ENCODE measurements at places on chromosomes 12 and 14.

- no peaks in the 10 kb centered on the region for H3K36me3 ChIP-seq
- H3K4me1 ChIP-seq, result peaks cover 23% of the 10 kb centered on the region
- H3K27ac ChIP-seq, result no peak overlapping the region
Observed at GRCh38 chr14:95250936-95251335, 68.8 kb downstream of the CLMN start.

- H3K27ac ChIP-seq, result no peak overlapping the region
- no peak for DNase-seq
- H3K4me1 ChIP-seq, result no peaks in the 10 kb centered on the region
- H3K36me3 ChIP-seq, result no peaks in the 10 kb centered on the region
Observed at GRCh38 chr14:38238332-38238731, 17.6 kb downstream of the CLEC14A start.

DNA sequence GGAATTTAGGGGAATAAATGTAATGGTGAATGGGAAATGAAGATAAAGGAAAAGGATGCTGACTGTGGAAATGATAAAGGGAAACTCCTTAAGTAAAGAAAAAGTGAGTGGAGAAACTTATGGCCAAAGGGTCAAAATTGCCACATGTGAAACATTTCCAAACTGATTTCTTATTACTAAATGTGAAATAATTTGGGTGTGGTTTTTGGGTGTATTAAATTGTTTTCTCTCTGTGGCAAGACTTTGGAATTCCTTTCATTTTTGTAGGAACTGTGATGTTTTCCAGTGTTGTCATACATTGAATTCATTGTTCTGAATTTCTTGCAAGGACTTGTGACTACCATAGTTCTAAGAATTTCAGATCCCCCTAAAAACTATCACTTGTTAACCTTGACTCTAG is 1891.5 kb upstream of the SEL1L start:
- no peaks in the 10 kb centered on the region for H3K36me3 ChIP-seq
- no peaks in the 10 kb centered on the region for H3K4me1 ChIP-seq
- no peaks in the 10 kb centered on the region for H3K27me3 ChIP-seq
- H3K27ac ChIP-seq, result no peak overlapping the region

GRCh38 chr12:54437697-54438096 is 18.6 kb upstream of the ITGA5 start:
- no peak for DNase-seq
- no peaks in the 10 kb centered on the region for H3K36me3 ChIP-seq
- no peak overlapping the region for H3K27ac ChIP-seq
- no peak overlapping the region for H3K4me3 ChIP-seq
- peaks cover 18% of the 10 kb centered on the region for H3K4me1 ChIP-seq

- H3K27ac ChIP-seq, result no peak overlapping the region
- H3K4me3 ChIP-seq, result no peak overlapping the region
- no peak for DNase-seq
- H3K36me3 ChIP-seq, result no peaks in the 10 kb centered on the region
Observed at GRCh38 chr14:82122655-82123054, 589.0 kb upstream of the SEL1L start.
